Activated naive CD4-positive, alpha-beta T cell treated with anti-CD3 and anti-CD28 coated beads, Interleukin-2, amount 10 ng/mL, durations not matched to agents 7 days and 5 days (primary cell): ENCODE measurements at places on chromosomes 2 and 18.

- H3K4me3 ChIP-seq: no peak overlapping the region
- H3K4me1 ChIP-seq: peaks cover 8% of the 10 kb centered on the region
- no peak for DNase-seq
- H3K36me3 ChIP-seq: peaks cover 42% of the 10 kb centered on the region
Observed at GRCh38 chr2:134943540-134943939, 24.9 kb downstream of the CCNT2 start.

- no peak overlapping the region for H3K27ac ChIP-seq
- no peak for DNase-seq
- peaks cover 13% of the 10 kb centered on the region for H3K4me1 ChIP-seq
- peaks cover 18% of the 10 kb centered on the region for H3K36me3 ChIP-seq
- H3K27me3 ChIP-seq: no peaks in the 10 kb centered on the region
Observed at GRCh38 chr2:195468771-195469170, 188.3 kb upstream of the SLC39A10 start.

GRCh38 chr2:71742953-71743601 lies 289.7 kb downstream of the DYSF start:
- no peak overlapping the region for H3K27ac ChIP-seq
- no peak overlapping the region for H3K4me3 ChIP-seq
- H3K4me1 ChIP-seq: no peaks in the 10 kb centered on the region
- no peaks in the 10 kb centered on the region for H3K36me3 ChIP-seq
- H3K27me3 ChIP-seq: no peaks in the 10 kb centered on the region

DNA sequence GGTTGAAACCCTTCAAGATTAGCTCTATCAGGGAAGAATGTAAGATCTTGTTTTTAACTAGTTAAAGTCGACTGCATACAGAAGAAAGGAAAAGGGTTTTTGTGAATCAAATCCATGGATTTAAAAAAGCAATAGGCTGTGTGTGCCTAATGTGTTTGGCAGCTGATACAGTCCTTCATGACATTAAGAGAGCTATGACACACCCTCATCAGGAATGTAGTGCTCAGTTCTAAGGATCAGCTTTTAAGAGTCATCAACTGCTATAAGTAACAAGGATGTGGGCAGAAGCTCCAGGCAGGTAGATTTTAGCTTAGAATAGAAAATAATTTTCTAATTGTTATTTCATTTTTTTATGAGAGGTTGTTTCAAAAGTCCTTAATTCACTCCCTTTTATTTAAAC lies 52.9 kb downstream of the PPP1R1C start:
- no peaks in the 10 kb centered on the region for H3K36me3 ChIP-seq
- H3K27ac ChIP-seq: no peak overlapping the region
- H3K4me1 ChIP-seq: no peaks in the 10 kb centered on the region

DNA sequence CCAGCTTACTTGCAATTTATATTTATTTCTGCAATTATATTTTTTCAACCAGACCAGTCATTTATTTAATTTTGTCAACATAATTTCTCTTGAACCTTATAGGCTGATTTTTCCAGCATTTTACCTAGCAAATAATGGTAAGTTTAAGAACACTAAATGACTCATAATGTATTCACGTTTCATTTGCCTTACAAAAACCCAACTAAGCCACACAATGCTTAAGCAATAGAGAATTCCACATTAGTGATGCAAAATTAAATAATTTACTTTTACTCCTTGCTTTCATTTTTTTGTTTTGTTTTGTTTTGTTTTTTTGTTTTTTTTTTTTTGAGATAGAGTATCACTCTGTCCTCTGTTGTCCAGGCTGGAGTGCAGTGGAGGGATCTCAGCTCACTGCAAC lies 110.4 kb upstream of the VRK2 start:
- no peak overlapping the region for H3K27ac ChIP-seq
- no peaks in the 10 kb centered on the region for H3K4me1 ChIP-seq
- peaks cover 2% of the 10 kb centered on the region for H3K36me3 ChIP-seq
- no peak for DNase-seq
- H3K4me3 ChIP-seq: no peak overlapping the region
- no peaks in the 10 kb centered on the region for H3K27me3 ChIP-seq

DNA sequence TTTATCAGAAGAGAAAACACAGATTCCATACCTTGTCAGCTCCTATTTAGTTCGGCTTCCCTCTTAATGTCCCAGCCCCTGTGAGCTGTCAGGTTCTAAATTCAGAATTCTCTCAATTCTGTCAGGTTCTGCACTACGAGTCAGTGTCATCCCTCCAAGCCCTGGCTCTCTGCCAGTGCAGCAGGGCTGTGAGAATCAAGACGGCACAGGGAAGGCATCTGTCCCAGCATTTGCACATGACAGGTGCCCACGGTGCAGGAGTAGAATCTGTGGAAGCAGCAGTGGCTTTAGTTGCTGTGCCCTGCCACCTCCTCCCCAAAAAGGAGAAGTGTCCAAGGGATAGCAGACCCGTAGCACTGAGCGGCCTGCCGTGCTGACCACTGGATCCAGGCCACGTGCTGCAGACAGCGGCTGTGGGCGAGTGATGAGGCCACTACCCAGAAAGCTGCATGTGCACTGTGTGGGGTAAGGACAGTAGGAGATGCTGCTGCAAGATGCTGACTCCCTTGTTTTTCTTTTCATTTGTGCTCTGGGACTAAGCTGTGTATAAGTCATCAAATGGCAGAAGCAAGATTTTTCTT lies 12.8 kb downstream of the RBFA start:
- no peak overlapping the region for H3K4me3 ChIP-seq
- no peak for DNase-seq
- H3K27ac ChIP-seq: no peak overlapping the region
- peaks cover 28% of the 10 kb centered on the region for H3K36me3 ChIP-seq
- H3K27me3 ChIP-seq: no peaks in the 10 kb centered on the region
- no peaks in the 10 kb centered on the region for H3K4me1 ChIP-seq

DNA sequence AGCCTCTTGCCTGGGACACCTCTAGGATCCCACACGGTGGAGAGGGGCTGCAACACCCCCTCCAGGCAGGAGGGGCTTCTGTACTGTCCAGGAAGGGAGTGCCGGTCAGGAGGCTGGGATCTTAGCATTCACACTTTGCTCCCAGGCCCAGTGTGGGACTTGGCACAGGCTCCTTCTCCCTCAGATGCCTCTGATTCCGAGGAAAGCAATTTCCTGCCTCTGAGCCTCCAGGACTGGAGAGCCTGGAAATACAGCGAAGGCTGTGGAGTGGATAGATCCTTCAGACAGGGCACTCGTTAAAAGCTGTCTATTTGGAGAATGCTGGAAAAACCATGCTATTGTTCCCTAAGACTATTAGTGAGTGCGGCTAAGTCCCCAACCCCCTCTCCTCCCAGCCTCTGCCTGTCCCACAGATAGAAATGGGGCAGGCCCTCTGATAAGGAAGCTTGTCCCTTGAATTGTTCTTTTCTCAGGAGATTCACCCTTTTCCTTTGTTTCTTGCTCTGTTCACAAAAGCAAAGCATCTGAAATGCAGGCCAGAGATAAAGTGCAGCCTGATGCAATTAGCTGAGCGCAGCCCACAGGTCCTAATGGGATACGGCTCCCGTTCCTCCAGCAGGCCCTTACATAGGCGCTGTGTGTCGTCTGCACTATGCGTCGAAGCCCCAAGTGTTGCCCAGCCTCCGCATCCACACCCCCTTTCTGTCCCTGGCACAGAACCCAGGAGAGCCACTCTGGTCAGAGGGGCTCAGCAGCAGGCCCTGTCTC lies 252.2 kb downstream of the KLHL29 start:
- no peak overlapping the region for H3K27ac ChIP-seq
- no peak overlapping the region for H3K4me3 ChIP-seq
- no peaks in the 10 kb centered on the region for H3K36me3 ChIP-seq

DNA sequence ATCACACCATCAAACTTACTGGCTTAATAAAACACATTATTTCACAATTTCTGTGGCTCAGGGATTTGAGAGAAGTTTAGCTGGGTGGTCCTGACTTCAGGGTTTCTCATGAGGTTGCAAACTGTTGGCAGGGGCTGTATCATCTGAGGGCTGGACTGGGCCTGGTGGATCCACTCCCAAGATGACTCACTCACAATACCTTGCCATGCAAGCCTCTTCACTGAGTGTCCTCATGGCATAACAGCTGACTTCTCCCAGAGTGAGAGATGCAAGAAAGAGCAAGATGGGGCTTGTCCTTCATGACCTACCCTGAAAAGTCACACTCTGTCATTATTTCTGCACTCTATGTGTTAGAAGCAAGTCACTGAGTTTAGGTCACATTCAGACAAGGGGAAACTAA lies 73.8 kb downstream of the AQP4 start:
- H3K27ac ChIP-seq: no peak overlapping the region
- H3K27me3 ChIP-seq: no peaks in the 10 kb centered on the region
- DNase-seq: no peak

GRCh38 chr2:30583204-30583749 lies 136.2 kb downstream of the LCLAT1 start:
- H3K4me3 ChIP-seq: no peak overlapping the region
- peaks cover 12% of the 10 kb centered on the region for H3K36me3 ChIP-seq
- DNase-seq: no peak
- H3K27me3 ChIP-seq: no peaks in the 10 kb centered on the region
- no peaks in the 10 kb centered on the region for H3K4me1 ChIP-seq

GRCh38 chr18:5951515-5952091 lies 56.3 kb upstream of the TMEM200C start:
- H3K27ac ChIP-seq: no peak overlapping the region
- DNase-seq: no peak
- H3K4me3 ChIP-seq: no peak overlapping the region
- H3K4me1 ChIP-seq: no peaks in the 10 kb centered on the region
